Ureter (tissue), 1 donor: ENCODE measurements at places on chromosomes 16 and 17.

- peak; percentile 42 for DNase-seq
Observed at GRCh38 chr17:74528491-74529199, 2.6 kb downstream of the CD300LB start.

- no peak for DNase-seq
Observed at GRCh38 chr17:78034429-78035091, 76.1 kb downstream of the TNRC6C start.

- no peak for DNase-seq
Observed at GRCh38 chr16:25922438-25922837, 230.7 kb downstream of the HS3ST4 start.

DNA sequence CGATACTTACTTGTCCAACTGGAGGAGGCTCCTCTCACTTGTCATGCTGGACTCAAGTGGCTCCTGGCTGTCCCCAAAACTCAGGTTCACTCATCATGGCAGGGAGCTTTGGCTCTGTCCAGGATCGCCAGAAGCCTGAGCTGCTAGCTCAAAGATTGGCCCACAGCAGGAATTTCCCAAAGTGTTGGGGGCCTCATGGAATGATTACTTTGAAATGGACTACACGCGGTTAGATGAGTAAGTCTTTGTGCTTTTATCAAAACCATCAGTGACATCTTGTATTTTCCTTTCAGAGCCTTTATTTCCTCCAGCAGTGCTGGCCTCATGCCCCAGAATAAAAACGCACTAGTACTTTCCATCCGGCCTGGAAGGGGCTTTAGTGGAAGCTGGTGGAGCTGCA is 29.2 kb upstream of the PHB1 start:
- DNase-seq = no peak

GRCh38 chr17:40351359-40352236 is 12.9 kb downstream of the GJD3 start:
- DNase-seq = no peak

- no peak for DNase-seq
Observed at GRCh38 chr16:64394061-64394460, 727.8 kb downstream of the CDH11 start.

- DNase-seq = no peak
Observed at GRCh38 chr16:6602405-6602804, 730.2 kb upstream of the RBFOX1 start.

GRCh38 chr16:6625606-6626005 is 707.0 kb upstream of the RBFOX1 start:
- DNase-seq = no peak

DNA sequence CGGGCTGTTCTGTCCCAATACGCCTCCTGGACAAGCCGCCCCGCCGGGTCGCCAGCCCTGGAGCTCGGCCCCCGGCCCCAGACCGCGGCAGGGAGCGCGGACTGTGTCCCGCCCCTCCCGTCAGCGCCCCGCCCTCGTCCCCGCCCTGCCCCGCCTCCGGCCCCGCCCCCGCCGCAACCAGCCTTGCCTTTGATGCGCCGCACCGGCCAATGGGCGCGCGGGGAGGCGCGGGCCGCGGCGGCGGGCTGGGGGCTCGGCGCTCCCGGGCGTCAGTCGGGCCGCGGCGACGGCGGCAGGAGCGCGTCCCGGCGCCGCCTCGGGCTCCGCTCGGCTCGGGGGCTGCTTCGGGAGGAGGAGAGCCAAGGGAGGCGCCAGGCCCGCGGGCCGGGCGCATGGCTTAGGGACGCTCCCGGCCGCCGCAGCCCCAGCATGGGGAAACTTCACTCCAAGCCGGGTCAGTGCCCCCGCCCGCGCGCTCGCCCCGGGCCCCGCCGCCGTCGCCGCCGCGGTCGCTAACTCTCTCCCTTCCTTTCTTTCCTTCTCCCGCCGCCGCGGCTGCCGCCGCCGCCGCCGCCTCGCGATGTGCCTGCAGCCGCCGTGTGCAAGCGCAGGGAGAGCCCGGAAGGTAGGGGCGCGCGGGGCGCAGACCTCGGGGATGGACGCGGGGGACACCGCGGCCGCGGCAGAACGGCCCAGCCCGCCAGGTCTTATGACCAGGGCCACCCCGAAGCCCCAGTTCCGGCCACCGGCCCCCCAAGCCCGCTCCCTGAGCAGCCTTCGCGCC is at the start of gene NKD1:
TSS of gene NKD1 (plus strand) at position 272 of the 784 bp plus-strand sequence. CDS start at position 430, 158 bp downstream.
- DNase-seq = peak; percentile 65

- DNase-seq = no peak
Observed at GRCh38 chr17:49932138-49932723, 36.8 kb upstream of the DLX4 start.

DNA sequence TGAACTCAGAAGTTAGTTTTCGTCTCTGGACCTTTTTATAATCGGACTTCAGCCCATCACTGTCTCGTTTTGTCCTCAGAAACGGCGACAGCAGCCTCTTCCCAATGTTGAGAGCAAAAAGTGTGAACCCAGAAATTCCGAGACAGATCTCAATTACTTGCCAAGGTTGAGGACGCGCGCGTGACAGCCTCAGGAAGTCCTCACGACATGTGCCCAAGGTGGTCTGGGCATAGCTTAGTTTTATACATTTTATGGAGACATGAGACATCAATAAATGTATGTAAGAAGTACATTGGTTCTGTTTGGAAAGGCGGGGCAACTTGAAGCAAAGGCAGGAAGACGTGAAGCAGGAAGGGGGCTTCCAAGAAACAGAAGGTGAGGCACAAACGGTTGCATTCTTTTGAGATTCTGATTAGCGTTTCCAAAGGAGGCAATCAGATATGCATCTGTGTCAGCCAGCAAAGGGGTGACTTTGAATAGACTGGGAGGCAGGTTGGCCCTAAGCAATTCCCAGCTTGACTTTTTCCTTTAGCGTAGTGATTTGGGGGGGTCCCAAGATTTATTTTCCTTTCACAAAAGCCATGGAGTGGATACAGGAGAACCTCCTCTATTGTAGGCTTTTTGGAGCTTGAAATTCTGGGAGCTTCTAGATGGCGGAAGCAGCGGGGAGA is 583 bp upstream of the ZNF747 start:
- DNase-seq = no peak

DNA sequence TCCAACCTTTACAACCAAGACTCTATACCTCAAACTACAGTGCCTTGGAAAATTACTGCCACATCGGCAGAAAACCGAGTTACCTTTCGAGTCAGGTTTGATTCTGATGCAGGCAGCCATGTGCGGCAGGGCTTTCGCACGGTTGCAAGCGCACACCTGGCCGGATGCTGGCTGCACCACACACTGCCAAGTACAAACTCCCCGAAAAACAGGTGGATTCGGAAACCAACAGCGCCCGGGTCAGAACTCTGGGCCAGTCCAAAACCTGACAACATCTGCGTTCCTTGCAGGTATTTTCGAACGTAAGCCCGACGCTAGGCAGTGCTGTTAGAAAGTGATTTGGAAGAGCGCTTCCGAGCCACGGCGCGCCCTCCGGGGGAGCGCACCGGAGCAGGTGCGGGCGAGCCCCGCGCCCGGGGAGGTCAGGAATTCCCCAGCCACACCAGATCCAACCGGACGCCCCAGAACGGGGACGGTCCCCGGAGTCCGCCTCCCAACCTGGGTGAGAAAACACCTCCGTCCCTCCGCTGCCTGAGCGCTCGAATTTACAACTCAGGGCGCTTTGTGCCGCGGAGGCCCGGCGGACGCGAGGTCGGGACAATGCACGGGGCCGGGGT is 1.2 kb downstream of the USP7 start:
- peak; percentile 52 for DNase-seq

DNA sequence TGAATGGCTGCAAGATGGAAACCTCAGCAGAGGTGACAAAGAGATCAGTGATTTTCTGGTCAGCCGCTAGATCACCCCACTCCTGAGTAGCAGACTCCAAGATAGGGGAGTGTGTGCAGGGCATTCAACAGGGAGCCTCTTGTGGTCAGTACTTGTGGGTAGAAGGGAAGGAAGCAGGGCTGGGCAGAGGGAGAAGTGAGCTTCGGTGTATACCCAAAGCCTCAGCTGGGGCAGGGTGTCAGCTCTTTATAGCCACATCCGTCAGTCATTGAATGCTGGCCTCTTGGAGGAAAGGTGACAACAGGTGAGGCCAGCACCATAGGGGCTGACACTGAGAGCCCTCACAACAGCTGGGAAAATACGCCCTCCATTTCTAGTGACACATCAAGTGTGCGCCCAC is 2.2 kb upstream of the SLC12A3 start:
- DNase-seq = no peak

DNA sequence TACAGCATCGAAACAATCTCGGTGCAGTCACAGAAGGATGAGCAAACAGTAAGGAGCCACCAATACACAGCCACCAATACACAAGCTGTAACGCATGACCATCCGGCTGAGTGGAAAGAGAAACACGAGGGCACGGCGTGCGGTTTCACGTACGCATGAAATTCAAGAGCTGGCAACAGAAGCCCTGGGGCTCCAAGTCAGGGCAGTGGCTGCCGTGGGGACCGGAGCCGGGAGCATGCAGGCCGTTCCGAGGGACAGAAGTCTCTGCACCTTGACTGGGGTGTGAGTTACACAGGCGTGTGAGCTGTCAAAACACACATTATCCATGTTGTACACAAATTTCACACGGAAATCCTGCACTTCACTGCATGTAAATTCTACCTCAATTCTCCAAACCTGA is 50.6 kb upstream of the METRNL start:
- DNase-seq = no peak

DNA sequence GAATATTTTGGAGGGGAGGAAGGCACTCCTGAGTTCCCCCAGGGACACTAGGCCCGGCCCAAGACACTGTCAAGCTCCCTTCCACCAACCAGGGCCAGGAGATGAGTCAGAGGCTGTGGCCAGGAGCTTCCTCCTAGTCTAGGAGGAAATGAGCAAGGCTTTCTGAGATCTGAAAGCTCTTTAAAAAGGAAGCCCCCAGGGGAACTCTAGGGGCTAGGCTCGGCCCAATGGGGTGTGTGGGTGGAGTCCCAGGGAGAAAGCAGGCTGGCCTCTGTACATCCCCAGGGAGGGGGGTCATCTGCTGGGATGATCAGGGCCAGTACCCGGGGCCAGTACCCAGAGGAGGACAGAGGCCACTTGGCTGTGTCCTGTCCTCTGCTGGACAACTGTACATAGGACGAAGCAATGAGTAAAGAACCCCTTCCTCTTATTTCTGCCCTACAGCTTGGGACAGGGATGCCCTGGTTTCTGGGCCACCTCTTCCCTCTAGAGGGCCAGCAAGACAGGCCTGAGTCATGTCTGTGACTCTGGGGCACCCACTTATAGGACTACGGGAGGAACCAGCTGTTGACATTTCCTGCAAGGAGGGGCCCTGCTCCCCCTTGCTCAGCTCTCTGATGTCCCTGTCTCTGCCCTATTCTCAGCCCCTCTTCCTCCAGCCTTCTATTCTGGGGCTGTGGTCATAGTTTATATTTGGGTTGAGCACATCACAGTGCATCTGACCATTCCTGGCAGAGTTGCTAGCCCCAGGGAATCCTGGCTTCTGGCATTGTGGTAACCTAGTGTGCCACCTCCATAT is 2.7 kb downstream of the FHOD1 start:
- peak; percentile 75 for DNase-seq

DNA sequence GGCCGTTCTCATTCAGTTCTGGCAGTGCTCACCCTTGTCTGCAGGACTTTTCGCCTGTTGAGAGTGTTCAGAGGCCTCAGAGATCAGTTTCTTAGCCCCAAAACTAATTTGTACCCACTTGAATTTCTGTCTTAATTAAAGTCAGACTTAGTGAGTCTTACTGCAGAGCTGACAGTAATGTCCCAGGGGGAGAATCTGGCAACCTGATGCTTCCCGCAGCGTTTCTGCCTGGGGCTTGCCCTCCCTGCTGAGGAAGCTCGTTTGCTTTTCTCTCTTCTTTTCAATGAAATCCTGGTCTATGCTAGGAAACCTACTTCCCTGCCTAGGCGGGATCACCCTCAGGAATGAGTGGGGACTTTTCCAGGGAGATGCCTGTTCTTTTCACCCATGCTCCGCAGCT is 25.3 kb downstream of the DBNDD1 start:
- no peak for DNase-seq

GRCh38 chr16:57548408-57548807 is 6.0 kb downstream of the ADGRG5 start:
- DNase-seq = no peak

DNA sequence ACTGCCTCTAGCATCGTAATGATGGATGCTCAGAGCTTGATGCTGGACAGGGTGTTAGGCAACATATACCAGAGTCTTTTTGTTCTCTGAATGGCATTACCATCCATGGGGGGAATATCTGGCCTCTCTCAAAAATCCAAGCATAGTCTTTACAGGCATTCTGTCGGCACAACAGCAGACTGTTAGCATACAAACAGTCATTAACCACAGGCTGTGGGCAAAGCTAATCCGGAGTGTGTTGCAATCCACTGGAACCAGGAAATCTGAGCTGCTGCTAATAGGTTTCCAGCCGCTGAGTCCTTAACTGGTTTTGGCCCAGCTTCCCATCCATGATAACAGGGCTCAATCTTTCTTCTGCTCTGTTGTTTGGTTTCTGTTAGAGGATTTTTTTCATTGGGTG is 371.9 kb downstream of the HS3ST3B1 start:
- no peak for DNase-seq
